A549 treated with Mapracorat at 1 μM for 4 hours (cell line): ENCODE measurements at places on chromosomes 4 and X. TPM values are rescaled to one million over a fixed set of nuclear protein-coding genes. Genes with fewer than 3 reads are reported as not detected.

Gene TACR3
- not detected in 5 replicates for total RNA-seq

Gene FATE1
- not detected in 5 replicates for total RNA-seq

Gene KLB
- total RNA-seq, result 0.08 to 0.16 TPM (median 0.13 TPM) in 5 replicates

Gene APEX2
- total RNA-seq, result 27.1 to 34.6 TPM (median 29.9 TPM) in 5 replicates

Gene GABRA4
- total RNA-seq, result not detected in 5 replicates

Gene RS1
- not detected in 5 replicates for total RNA-seq
